ENCODE measurements at places on chromosomes 3 and 15.

DNA sequence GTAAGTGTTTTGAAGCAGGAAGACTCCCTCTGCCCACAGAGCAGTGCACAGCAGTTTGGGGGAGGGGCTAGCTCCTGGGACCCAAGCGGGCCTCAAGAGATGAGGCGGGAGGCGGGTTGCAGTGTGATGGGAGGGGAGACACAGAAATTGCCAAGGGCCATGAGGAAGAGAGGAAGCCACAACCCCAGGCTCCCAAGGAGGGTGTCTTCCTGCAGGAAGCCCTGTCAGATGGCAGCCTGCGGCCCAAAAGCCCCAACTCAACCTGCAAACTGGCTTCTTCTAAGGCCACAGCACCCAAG, 7.3 kb upstream of the ISLR2 start:
- DNase-seq, result no peak

- DNase-seq, result no peak
Observed at GRCh38 chr3:113211330-113212149, at the start of gene BOC. TSS of gene BOC (plus strand) at chr3:113211557. CDS start at chr3:113249803, 38,246 bp downstream.

GRCh38 chr3:60514866-60515265, 736.4 kb downstream of the FHIT start:
- no peak for DNase-seq

- DNase-seq, result no peak
Observed at GRCh38 chr3:170506556-170506955, 79.3 kb downstream of the SLC7A14 start.

DNA sequence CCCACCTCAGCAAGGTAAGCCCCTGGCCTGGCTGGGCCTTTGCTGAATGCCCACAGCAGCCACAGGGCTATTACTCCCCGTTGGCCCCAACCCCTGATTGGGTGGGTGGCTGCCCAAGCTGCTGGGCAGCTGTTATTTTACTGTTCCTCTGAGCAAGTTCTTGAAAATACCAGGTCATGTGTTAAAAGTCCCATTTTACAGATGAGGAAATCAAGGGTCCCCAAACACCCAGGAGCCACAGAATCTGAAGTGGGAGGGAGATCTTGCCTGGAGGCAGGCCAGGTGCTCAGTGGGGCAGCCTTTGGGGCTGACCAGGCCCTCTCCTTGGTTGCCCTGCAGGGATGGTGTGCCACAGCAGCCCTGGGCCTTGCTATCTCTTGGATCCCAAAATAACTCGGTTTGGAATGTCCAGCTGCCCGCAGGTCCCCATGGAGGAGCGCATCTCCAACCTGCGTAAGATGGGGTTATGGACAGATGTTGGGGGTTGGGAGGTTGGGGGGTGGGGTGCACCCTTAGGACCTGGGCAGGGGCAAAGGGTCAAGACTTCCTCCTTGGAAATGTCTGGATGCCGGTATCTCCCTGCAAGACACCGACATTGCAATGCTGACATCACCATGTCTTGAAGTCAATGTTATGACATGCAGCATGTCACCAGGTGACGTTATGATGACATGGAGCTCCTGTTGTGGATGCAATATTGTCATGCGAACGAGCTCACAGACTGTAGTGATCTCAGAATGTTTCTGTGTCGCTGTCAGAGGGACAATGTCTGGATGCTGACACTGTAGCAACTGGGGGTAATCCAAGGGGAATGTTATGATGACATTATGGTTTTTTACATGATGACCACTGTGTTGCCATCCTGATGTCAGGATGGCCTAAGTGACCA, 13.3 kb upstream of the CSPG4 start:
- no peak for DNase-seq

DNA sequence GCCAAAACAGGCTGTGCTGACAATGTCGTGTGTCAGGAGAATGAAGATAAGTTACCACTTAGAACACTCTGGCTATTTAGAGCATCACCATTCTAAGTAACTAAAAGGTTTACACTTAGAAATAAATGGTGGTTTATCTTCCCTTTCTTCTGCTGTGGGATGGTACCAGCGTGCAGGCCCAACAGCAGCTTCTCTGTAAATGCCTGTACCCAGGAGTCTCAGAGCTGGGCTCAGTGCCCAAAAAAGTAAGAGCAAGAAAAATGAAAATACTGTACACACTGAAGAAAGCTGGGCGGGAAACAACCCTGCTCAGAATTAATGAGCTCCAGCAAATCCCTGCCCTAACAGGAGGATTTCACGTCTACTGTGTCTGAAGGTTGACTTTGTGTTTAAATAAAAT, 206.5 kb downstream of the MFSD1 start:
- no peak for DNase-seq

DNA sequence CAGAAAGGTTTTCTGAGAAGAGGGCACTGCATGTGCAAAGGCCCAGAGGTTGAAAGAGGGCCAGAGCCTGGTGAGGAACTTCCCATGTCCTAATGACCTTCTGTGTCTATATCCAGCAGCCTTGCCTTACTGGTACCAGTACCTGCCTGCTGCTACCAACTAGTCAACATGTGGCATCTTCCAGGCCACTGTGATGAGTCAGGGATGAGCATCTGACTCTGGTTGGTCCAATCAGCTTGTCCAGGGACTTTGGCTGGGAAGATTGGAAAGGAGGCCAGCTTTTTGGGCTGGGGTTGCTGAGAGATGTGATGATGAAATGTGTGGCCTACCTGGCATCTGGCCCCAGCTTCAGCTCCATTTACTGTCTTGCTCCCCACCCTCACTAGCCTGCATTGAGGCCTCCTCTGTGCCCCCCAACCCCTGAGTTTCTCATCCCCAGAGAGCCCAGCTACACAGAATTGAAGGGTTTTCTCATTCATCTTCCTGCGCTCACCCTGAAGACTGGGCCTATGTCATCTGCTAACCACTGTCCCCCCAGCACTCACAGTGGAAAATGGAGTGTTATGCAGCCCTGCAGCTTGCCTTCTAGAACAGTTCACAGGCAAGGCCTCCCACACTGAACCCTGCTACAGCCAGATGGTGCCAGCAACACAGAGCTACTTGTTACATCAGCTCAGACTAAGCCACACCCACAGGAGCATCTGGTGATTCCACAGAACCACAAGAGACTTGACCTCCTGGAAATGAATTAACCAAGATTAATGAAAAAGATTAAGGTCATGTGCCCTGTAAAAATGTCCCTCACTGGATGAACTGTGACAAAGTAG, 1.3 kb upstream of the TWF2 start:
- DNase-seq, result peak; percentile 71

DNA sequence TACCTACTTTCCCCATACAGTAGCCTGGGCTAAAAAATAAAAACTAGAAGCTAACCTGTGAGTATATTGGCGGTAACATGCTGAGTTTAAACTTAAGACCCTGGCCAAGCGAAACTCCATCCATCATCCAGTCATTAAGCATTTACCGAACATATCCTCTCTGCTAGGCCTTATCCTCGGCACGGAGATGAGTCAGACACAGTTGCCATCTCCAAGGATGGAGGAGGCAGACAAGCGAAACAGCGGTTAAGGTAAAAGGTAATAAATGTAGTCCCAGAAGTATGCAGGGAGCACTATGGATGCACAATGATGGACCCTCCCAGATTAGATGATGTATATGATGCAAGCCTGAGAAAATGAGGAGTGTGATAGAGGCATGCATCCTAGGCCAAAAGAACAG, 143.6 kb downstream of the RYR3 start:
- DNase-seq, result no peak

DNA sequence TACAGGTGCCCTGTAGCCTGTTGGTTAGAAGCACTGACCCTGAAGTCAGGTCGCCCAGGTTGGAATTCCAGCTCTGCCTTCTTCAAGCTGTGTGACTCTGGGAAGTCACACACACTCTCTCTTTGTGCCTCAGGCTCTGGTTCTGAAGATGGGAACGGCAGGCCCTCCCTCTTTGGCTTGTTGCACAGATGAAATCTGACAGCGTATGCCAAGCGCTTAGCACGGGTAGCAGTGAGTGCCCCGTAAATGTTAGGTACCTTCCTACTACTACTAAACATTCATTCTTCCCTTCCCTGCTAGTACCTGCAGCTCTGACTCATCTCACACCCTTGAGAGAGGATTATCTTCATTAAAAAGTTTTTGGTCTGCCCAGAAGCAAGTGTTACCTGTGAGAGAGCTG, 139.0 kb downstream of the PGPEP1L start:
- no peak for DNase-seq

DNA sequence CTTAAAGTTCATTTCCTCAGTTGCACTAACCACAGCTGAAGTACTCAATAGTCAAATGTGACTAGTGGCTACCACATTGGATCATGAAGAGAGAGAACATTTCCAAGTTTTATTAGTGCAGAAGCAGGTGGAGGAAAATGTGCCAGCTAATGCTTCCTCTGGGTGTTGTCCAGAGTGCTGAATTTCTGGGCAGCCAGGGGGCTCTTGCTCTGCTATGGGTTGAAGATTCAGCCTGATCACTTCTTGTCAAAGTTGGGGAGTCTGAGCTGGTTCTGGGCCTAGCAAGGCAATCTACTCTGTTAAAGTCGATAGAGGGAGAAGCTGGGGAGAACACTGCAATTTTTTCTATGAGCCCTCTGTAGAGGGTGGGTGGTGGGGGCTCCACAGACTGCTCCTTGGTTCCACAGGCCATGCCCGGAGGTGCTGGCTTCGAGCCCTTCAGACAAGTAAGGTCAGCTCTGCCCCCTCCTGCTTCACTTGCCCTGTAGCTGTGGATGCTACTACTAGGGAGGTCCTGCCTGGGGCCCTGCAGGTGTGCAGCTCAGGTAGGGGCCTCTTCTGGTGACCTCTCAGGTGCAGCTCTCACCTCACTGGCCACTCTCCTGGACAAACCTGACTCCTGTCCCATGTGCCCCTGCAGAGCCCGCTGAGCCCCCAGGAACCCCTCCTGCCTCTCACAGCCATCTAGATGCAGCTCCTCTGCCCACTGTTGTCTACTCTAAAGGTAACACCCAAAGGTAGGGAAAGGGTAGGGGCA, 8.2 kb downstream of the ALG3 start:
- no peak for DNase-seq

DNA sequence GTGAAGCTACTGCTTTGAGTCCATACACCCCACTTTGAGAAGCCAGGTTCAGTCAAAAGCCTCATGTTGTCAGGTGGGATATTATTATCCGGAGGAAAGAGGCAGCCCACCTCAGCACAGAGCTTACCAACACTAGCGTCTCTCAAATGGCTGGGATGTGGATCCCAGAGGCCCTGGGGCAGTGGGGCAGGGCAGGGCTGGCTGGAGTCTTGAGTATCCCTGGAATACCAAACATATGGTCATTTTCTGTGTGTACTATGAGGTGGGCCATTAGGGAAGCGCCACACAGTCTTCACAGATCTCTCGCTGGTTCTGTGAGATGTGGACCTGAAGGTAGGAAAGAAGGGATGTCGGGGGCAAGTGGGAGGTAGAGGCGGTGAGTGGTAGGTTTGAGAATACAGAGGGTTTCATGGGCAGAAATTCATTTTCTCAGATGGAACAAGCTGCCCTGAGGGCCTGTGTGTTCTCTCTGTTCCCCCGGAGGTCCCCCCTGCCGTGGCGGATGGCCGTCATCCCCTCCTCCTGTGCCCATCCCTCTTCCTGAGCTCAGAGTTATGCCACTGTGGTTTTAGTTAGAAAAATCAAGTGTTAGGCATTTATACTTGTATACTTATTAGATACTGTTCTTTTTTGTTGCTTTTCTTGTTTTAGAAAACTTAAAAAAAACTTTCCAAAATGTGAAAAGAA, 66.4 kb downstream of the USP13 start:
- DNase-seq, result no peak

- peak; percentile 23 for DNase-seq
Observed at GRCh38 chr15:89419370-89419984, 76.9 kb downstream of the RHCG start.

DNA sequence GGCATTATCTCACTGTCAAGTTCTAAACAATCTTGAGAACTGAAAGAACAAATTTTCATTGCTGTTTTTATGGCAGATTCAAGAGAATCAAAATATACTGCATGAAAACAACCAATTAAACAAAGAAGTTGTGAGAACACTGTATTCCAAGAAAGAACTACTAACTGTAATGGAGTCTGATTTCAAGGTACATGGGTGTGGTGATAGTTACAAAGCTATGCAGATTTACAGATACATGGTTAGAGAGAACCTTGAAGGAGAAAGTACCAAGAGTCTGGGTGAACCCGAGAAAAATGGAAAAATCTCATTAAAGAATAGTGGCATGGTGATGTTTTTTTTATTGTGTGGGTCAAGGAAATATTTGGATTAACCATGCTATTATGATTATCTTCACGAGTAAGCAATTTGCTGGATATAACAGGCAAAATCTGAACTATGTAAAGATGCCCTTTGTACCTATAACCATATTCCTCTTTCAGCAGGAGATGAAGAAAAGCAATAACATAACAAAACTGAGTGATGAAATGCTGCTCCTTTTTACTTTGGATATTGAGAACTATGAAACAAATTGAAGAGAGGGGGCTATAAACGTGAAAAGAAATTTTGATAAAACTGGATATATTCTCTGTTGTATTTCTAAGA, 100.4 kb downstream of the PLSCR2 start:
- DNase-seq, result no peak

DNA sequence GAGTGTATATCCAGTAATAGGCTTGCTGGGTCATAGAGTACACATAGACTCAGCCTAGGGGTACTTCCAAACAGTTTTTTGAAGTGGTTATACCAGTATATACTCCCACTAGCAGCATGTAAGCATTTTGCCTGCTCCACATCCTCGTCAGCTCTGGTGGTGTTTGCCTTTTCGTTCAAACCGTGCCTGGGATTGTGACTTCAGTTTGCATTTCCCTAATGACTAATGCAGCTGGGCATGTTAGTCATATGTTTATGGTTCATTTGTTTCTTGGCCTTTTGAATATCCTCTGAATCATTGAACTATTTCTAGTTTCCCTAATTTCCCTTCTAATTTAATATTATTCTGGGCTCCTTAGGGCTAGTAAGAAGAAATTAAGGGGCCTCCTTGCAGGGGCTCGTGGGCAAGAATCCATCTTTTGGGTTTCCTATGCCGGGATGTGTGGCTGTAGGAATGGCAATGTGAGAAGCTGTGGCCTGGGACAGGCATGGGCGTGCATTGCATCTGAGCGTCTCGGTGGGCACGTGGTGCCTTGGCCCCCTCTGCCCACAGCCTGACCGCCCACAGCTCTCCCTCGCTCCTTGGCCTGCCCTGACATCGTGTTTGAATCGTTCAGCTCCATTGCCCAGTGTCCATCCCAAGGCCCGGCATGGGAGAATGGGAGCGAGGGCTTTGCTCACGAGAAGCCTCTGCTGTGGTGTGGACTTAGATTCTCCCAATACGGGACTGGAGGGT, 26.4 kb downstream of the FAH start:
- DNase-seq, result no peak

DNA sequence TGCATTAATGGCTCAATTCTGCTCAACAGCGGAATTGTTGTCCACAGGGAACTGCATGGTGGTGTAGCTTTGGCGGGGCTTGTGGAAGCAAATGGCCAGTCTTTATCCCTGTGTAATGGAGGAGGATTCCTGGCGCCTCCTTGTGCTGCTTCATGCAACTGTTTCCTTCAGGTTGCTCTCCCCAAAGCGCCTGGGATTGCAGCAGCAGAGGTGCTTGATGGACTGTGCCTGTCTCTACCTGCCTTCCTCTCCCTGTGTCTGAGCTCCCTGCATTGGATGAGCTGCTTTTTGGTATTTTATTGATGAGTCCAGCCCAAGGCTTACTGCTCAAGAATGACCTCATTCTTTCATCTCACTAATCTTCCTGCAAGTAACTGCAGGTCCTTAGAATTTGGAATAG, 72.9 kb upstream of the NDN start:
- DNase-seq, result no peak

GRCh38 chr15:93252780-93253179, 163.8 kb upstream of the RGMA start:
- no peak for DNase-seq

Data from CD4-positive, alpha-beta T cell treated with Interleukin-21 for 1 hour (primary cell).